Midbrain (tissue), 1 donor: ENCODE measurements at places on chromosomes 5 and 9.

DNA sequence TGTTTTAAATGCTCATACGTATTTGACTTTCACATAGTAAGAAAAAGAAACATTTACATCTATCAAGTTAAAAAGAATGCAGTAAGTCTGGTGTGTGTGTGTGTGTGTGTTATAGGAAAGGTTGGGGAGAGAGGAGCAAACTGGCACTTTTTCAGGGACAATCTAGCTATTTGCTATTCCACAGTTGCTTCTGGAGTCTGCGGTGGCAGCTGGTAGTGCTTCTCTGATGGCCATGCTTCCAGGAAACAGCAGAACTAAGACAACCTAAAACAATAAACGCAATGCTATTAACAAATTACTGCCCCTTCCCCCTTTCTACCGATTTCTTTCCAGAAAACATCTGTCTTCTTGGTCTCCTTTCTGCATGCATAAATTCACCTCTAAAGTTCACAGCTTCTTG, 70.0 kb upstream of the CDH10 start:
- DNase-seq: no peak

DNA sequence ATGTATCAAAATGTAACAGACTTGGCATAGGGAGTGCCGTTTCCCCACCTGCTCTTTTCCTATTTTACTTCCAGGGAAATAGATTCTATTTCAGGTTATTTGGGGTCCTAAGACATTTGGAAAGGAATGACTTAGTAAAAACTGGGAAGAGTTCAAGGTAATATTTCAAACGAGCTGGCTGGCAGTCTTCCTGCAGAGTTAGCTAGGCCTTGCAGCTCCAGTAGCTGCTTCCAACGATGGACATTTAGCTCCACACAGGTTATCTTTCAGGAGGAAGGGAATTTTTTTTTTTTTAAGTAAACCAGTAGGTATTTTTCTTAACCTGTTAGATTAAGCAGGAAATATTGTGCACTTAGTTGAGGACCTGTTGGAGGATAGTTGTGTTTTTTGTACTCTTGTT, 45.2 kb downstream of the TLE4 start:
- no peak for DNase-seq

- DNase-seq: no peak
These were observed 501.7 kb downstream of the ARHGEF28 start for GRCh38 chr5:74127381-74128320.

DNA sequence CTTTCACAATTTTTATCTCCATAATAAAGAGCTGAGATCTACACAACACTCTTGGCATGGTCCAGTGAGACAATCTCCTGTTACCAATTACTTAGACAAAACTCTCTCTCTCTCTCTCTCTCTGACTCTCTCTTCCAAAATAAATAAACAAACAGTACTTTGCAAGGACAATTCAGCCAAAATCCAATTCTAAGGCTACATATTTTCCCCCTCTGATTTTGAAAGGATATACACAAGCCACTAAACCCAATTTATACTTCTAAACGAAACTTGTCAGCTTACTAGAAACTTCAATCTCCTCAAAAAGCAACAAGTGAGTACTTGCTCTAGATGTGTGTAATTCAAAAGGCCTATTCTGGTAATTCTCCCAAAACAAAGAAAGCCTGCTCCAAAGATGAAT, 26.3 kb upstream of the TNPO1 start:
- DNase-seq: no peak

DNA sequence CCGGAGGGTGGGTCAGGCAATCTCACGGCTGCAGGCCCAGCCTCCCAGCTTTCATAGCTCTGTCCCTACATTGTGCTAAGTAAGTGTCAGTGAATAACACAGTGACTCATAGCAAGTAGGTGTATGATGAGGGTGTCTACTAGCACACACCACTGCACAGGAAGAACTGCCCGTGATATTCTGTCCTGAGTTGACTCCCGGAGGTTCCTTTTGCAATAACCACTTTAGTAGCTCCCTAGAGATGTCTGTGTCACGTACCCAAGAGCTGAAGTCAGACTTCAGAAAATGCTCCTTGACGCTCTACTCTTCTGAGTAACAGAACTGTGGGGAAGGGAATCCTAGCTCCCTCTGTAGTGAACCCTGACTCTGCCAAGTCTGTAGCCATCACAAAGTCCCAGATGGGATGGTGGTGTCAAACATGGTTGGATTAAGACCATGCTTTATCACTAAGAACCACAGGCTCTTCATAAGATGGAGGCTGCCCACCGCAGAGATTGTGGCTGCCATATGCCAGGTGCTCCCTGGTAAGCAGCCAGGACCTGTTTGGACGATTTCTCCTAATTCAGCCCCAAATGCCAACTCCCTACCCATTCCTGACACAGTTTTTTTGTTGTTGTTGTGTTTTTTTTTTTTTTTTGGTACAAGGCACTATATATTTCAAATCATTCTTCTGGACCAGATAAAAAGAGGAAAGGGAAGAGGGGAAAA, 352.6 kb upstream of the PANK3 start:
- DNase-seq: no peak

DNA sequence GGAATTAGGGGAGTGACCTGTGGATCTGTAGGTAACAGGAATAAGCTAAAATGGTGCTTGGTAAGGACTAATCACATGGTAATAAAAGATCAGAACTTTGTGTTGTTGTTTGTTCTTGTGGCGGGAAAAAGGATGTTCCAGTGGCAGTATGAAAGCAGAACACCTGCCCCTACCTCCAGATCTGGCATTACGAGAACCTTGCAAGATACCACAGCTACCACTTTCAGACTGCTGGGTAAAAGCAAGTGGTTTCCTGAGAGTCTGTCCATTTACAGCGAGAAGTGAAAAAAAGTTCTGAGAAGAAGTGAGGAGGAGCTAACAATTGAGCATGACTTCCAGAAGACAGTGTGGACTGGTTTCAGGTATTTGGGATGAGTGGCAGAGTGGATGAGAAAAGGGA, 252.5 kb downstream of the TLE4 start:
- DNase-seq: no peak

DNA sequence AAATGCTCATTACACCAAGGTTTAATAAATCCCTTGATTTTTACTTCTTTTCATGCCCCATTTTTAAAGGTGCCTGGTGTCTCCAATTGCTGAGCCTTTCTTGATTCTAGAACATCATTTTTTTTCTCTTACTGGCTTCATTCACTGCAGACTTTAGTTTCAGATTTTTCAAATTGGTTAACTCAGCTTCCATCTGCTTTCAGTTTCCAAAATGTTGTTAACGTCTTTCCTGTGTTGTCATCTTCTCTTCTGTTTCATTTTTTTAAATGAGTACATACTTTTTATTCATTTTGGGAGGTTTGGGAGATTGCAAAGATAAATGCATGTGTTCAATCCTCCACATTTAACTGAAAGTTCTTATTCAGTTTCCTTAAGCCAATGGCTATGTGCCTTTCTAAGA, 126.4 kb upstream of the CCNG1 start:
- no peak for DNase-seq

DNA sequence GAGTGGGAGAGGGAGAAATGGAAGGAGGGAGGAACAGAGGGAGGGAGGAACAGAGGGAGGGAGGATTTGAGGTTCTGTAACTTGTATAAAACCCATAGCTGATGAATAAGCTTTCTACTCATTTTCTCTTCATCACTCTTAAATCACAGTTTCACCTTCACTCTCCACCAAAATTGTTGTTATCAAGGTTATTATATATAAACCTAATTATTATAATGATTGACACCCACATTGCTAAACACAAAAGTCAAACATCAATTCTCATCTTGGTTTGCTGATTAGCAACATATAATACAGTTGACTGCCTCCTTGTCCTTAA, 229.0 kb upstream of the PAPPA start:
- DNase-seq: no peak

DNA sequence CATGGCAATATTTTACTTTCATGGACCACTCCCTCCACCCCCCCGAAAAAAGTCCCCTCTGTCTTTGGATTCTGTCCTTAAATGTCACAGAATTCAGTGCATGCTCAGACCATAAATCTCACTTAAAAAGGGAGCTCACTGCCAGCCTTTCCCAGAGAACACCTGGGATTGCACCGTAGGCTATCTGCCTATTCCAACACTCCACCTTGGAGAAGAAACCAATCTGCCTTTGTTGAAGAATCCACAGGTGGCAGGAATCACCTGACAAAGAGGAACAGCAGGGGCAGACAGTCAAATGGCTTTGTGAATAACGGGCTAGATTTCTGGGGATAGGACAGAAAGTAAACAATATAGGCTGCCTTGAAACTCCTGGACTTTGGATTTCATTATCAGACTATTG, 306.7 kb upstream of the BRINP1 start:
- no peak for DNase-seq

DNA sequence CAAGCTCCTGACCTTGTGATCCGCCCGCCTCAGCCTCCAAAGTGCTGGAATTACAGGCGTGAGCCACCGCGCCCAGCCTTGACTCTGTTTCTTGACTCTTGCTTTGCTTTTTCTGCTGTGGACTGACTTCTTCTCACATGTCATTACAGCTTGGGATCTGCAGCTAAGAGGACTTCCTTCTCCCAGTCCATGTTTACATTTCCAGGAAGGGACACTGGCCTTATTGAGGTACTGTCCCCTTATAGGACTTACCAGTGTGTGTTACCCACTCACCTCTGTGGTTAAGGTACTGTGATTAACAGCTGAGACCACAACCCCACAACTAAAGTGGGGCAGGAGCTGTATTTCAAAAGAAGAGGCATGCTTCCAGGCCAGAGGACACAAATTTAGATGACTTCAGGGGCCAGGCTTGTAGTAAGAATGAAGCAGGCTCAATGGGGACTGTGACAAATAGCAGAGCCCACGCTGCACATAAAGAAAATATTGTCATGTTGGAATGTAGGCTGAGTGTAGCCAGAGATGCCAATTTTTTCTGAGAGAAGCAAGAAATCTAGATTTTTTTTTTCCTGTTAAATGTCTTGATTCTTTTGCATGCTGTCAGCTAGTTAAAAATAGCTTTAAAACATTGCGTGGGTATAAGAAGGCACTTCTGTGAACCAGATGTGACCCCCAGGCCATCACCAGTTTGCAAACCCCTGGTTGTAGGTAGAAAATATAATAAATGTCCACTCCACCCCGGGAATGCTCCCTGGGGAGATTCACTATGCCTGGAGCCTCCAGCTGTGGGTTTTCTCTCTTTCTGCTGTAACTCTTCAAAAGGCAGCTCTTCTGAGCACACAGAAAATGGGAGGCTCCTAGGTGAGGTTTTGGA, 75.0 kb downstream of the PTPDC1 start:
- DNase-seq: no peak

GRCh38 chr5:95850391-95850894, 27.9 kb upstream of the GLRX start:
- no peak for DNase-seq

GRCh38 chr9:70092190-70092589, 48.5 kb downstream of the MAMDC2 start:
- no peak for DNase-seq

DNA sequence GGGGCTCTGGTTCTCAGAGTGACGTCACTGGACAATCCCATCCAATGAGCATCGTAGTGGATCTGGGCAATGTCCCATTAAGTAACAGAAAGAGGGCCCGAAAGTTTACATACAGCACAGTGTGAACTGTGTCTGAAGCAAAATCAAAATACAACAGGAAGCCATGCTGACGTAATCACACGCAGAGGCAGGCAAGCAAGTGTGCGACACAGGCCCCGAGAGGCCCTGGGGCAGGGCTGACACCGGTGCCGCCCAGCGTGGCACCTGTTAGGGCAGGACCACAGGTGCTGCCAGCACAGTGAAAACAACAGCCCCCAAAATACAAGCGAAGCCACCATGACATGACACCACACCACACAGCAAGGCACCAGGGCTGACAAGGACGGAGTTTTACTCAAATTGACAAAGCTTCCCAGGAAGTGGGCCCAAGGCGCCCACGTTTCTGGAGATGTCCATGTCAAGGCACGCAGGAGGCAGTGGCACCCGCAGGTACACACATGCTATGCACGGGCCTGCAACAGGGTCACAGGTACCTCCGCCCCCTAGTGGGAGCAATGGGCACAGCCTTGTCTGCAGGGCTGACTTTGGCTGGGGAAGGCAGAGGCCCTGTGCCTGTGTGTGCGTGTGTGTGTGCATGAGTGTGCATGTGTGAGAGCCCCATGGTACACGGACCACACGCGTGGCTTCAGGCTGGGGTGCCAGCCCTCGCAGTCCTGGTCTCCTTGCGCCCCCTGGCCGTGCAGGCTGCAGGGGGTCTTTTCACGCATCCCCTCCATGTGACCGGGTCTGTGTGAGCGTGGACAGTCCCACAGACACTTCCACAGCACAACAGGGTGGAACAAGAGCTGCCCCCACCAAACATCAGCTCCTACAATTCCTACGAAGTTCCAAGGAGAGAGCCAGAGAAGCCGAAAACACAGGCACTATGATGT, 19.6 kb downstream of the QSOX2 start:
- no peak for DNase-seq

GRCh38 chr5:121979691-121980090, 17.9 kb downstream of the SRFBP1 start:
- DNase-seq: no peak

DNA sequence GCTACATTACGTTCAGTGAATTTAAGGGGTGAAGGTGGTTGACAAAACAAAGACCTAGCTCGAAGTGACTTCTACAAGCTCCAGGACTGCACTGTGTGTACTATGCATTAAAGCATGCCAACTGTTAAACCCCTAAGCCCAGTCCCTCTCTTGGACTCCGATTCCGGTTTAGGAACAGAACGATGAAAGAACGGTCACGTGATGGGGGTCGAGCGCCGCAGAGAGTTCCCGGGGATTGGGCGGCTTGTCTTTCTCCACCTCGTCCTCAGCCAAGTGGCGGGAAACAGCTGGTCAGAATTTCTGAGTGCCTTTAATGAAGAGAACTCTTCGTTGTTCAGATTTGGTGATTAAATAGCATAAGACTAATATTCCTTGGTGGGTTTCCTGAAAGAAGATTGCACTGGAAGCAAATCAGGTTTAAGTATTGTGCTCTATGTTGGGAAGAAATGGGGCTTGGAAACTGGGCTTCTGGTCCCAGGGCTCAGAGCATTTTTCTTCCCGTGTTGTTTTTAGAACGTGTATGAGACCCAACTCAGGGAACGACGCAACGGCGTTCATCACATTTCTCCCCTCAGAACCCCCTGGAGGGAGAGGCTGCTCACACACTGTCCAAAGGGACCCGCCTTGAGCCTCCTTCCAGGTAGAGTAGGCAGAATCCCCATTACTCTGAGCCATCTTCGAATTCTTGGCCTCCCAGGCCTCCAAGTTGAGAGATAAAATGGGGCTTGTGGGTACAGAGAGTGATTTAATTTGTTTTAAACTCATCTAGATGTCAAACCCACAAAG, 25.3 kb downstream of the IRX2 start:
- DNase-seq: no peak

DNA sequence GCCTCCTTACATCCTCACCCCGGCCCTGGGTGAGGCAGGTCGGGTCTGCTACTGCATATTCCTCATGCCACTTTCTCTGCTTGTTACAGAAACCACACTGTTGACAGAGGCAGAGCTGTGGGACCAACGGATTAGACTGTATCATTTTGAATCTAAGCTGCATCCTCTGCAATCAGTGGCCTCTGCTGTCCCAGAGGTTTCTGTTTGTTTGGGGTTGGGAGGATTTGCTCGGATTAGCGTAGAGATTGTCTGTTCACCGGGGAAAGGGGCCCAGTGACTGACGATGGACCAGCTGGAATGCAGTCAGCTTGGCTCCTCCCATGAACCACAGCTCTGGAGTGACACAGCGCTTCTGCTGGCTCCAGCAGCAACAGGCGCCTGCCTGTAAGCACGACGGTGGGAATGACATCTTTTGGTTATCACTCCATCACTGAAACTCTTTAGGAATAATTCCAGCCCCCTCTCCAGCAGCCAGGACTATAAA, 37.3 kb upstream of the ADRA1B start:
- peak; percentile 40 for DNase-seq

GRCh38 chr9:89012294-89013042, 21.2 kb downstream of the S1PR3 start:
- no peak for DNase-seq
